ENCODE measurements at places on chromosomes 3 and 15.
A peak's percentile ranks its signal among the peaks of the same experiment; 100 is the strongest.

DNA sequence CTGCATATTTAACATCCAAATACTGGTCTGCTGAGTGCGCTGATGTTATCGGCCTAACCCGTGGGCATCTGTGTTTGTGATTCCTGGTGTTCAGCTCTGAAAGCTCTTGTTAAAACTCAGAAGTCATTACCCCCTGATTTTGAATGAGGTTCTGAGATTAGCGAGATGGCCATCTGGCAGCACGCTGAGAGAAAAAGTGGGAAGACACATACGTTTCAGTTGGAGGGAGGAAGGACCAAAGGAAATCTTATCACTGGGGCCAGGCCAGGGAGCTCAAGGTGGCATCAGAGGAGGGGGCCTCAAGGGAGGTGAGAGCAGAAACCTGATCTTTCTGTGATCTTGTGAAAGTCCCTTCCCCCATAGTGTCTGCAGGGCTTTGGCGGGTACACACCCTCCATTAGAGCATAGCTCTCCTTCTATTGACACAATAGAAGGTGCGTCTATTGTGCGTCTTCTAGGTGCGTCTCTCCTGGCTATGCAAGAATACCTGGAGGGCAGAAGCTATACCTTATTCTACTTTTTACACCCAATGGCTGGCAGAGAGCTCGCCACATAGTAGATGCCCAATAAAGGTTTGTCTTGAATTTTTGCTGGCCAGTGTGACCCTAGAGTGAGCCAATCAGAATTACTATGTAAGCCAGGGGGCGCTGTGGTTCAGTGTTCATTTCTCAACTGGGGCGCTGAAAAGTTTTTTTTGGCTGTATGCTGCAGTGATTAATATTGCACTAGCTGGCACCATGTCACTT lies 182.4 kb downstream of the SHQ1 start:
- peak; percentile 17 for DNase-seq

DNA sequence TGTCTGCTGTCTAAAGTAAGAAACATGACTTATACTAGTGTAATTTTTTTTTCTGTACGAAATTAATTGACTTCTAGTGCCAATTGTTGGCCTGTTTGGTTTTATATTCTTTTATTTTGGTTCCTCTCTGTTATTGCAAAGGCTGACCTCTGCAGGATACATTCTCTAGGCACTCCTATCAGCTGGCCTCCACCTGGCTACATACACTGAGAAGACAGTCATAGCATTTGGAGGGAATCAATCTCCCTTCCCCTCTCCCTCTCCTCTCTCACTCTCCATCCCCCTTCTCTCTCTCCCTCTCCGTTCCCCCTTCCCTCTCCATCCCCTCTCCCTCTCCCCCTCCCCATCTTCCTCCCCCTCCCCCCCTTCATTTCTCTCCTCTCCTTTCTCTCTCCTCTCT lies 116.7 kb downstream of the MCTP2 start:
- no peak for DNase-seq

GRCh38 chr3:1117843-1118473 lies 25.1 kb downstream of the CNTN6 start:
- DNase-seq, result peak; percentile 90

- no peak for DNase-seq
Observed at GRCh38 chr3:140552898-140553297, 125.0 kb upstream of the TRIM42 start.

GRCh38 chr3:126998728-126999127 lies 15.8 kb downstream of the PLXNA1 start:
- no peak for DNase-seq

DNA sequence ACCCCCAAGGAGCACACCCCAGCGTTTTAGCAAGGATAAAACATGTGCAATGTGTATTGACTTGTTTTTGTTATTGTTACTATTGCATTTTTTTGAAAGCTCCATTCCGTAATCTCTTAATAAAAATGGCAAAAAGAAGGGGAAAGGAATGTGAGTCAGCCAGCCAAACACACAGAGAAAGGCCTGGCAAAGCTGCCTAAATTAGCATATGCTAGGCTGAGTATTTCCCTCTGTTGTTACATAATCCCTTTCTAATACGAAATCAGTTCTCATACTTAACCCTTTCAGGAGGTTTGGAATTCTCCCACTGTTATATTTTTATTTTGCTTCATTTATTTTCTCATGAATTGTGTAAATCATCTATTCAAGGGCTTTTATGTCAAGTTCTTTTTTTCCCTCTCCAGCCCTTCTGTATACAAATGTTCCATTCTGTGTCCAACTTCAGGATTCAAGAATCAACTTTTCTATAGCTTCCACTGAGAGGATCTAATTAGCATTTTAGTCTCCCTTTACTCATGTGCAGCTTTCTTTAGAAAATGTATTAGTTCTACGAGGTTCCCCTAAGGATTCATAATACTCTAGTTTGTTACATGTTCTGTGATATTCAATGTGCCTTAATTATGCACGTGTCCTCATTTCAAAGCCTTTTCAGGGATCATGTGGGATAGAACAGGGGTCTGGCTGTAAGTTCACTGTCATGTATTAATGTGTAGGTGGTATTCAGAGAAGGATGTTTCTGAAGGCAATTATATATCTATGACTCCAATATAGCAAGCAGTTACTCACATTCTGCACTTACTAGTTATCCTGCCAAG lies 9.2 kb downstream of the CADM2 start:
- no peak for DNase-seq

GRCh38 chr15:69612112-69612511 lies 159.5 kb downstream of the RPLP1 start:
- no peak for DNase-seq

GRCh38 chr15:46897266-46897665 lies 820.0 kb upstream of the SEMA6D start:
- no peak for DNase-seq

GRCh38 chr15:63382966-63383710 lies 1.5 kb upstream of the CA12 start:
- DNase-seq, result no peak

Measured in amniotic epithelial cell (primary cell).